ENCODE measurements at places on chromosomes 7 and 10.

GRCh38 chr10:124576526-124577420 is 115.2 kb downstream of the LHPP start:
- no peak for DNase-seq

GRCh38 chr7:75559355-75559975 is 67.3 kb downstream of the SPDYE5 start:
- DNase-seq = no peak

- no peak for DNase-seq
Observed at GRCh38 chr10:124059551-124059950, 33.8 kb downstream of the CHST15 start.

GRCh38 chr7:3927446-3928110 is 626.5 kb downstream of the SDK1 start:
- DNase-seq = no peak

DNA sequence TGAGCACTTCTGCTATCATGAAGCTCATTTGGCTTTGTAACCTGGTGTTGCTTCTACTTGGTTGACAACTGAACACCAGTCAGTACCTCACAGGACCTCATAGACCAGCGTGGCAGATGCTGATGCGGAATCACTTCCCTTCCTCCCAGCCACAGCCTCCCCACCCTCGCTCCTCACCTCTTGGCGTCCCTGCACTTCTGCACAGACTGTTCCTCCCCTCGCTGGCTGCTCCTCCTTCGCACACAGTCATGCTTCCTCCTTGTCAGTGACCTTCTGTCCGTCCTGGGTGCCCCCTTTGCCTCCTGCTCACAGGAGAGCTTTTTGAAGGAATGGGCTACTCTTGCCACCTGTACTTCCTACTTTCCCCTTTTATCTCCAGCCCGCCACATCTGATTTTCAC is 61.4 kb upstream of the CTBP2 start:
- DNase-seq = no peak

- DNase-seq = no peak
Observed at GRCh38 chr10:68167586-68168189, 58.4 kb downstream of the MYPN start.

DNA sequence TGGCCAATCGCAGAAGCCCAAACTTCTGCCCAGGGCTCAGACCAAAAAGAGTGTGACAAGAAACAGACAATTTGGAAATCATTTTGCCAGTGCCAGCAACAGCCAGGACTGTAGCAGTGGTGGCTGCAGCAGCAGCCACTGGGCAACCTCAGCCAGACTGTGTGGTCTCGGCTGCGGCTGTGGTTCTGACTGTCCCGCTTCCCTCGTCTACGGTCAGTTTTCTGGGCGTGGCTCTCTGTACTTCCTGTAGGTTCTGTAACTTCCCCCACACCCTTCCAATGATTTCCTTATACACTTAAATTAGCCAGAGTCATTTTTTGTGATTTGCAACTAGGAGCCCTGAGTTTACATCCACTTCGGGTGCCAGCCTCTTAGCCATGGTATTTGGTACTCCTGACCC is 39.9 kb downstream of the CYTH3 start:
- DNase-seq = no peak

GRCh38 chr7:12508005-12508404 is 62.5 kb upstream of the SCIN start:
- DNase-seq = no peak

DNA sequence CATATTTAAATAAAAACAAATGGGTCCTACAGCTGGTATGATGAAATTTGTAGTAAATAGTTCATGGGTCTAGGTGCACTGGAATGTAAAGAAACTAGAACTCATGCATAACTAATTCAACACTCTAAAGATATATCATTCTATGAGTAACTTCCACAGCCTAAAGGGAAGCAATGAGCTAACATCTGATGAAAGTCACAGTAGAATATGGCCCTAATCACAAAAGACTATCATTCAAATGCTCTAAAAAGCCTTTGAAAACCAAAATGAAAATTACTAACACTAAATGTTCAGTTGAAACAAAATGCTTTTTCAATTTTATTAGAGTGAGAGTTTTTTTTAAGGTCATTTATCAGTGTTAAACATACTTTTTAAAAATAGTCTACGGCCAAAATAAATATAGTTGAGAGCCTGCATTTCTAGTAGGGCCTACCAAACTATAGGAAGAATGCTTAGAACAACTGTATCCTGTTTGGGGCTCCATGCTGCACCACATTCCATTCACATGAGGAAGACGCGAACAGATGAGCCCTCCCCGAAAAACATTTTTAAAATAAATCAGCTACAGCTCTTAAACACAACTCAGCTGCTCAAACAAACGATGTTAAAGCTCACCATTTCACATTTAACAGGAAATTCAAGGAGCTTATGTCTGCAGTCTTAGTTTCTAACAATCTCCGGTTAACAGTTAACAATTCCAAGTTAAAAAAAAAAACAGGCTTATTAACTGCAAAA is 134.5 kb downstream of the NRBF2 start:
- no peak for DNase-seq

DNA sequence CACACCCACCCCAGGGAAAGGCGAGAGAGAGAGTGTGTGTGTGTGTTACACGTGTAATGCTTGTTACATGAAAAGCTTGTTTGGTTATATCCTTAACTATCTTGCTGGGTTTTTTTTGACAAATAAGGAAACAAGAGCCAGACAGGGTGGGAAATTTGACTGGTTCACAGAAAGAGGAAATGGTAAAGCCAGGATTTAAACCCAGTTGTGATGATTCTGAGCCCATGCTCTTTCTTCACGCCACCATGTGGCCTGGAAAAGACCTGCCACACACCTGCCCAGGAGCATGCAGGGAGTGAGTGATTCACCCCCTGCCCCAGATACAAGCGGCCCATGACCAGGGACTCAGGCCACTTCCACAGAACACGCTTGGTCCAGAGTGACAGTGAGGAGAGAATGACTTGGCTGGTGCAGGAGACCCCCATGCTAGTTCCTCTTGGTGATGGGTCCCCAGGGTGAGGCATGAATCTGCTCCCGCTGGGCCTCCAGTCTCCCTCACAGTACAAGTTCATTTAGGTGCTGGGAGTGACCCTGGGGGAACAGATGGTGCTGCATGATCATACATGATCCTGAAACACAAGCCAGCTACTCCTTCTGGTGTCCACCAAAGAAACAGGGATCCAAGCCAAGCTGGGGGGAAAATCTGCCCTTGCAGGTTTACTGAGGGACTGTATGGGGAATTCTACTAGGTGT is 21.0 kb upstream of the EIF5AL1 start:
- no peak for DNase-seq

DNA sequence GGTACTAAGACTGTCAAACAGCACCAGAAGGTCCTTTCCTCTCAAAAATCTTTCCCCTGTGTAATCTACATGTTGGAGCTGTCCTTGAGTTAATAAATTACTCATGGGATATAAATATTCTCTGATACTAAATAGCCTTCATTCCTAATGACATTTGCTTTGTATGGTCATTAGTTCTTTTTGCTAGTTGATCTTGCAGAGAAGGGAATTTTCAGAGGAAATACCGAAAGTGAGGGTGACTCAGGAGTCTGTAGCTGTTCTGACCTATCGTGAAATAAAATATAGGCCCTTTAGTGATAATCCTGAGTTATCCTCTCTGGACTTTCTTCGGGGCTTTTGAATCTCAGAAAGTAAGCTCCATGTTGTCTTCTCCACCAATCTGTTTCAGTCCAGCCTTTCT is 19.4 kb upstream of the CLDN12 start:
- DNase-seq = no peak

DNA sequence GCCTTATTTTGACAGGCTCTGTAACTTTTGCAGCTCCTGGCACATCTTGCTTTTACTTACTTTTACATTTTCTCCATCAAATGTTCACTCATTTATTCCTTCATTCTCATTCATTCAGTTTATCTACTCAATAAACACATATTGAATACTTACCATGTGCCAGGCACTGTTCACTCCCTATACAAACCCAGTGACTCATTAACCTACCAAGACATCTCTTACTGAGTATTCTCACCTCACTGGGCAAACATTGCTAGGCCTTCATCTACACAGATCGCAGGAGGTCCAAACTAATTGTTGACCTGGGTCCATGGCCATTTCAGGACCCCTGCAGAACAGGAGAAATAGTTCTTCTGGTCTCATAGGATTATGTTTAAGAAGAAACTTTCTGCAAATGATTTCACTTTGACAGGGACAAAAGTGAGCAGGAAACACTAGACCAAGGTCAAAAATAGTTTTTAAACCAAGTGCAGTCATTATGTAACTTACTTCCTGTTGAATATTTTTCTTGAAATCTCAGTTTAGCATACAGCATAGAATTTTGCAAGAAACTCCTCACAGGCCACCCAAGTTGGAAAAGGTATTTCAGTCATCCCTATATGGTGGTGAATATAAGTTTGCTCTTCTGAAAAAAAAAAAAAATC is 17.6 kb downstream of the SLC26A4 start:
- DNase-seq = no peak

DNA sequence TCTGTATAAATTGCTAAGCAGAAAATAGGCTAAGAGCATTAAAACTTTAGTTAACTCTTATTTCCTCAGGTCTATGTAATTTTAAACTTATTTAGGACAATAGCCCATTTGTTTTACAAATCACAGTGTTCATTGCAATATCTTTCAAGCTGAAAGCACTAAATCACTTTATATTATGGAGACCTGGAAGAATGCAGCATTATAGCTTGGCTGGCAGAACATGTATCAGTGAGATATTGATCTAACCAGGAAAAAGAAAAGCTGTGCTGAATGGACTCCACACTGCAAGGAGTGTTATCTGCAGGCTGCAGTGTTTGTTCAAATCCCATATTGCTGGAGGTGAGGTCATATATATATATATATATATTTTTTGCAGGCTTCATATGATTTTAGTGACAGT is 517.5 kb downstream of the NRG3 start:
- DNase-seq = no peak

DNA sequence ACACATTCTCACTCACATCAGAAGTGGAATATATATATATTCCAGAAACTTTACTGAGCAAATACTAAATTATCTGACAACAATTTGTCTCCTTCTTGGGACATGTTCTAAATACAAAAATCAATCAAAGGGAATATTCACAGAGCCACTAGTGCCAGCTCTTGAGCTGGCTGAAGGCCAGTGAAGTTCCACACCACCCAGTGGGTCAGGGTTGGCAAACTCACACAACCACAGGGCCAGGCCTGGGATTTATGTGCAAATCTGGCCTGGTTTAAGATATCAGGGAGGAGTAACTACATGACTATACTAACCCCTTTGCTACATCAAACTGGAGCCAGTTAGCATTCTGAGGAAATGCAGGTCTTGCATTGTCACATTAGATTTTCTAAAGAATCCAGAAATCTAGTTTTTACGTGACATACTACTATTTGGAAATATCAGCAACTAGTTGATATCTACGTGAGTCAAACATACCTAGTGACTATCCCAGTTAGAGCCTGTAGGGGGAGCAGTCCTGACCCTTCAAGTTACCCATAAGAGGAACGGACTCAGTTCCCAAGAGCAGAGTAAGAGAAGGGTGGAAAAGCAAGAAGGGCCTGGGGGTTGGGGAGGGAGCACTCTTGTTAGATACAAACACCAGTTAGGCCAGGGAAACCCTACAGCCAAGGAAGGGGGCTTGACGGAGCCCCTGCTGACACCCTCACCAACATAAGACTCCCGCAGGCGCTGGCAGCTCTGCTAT is 600.4 kb downstream of the KCNMA1 start:
- DNase-seq = no peak

GRCh38 chr10:7593063-7593462 is 73.7 kb downstream of the ITIH5 start:
- DNase-seq = no peak

GRCh38 chr10:8617792-8618191 is 563.3 kb downstream of the GATA3 start:
- DNase-seq = no peak

DNA sequence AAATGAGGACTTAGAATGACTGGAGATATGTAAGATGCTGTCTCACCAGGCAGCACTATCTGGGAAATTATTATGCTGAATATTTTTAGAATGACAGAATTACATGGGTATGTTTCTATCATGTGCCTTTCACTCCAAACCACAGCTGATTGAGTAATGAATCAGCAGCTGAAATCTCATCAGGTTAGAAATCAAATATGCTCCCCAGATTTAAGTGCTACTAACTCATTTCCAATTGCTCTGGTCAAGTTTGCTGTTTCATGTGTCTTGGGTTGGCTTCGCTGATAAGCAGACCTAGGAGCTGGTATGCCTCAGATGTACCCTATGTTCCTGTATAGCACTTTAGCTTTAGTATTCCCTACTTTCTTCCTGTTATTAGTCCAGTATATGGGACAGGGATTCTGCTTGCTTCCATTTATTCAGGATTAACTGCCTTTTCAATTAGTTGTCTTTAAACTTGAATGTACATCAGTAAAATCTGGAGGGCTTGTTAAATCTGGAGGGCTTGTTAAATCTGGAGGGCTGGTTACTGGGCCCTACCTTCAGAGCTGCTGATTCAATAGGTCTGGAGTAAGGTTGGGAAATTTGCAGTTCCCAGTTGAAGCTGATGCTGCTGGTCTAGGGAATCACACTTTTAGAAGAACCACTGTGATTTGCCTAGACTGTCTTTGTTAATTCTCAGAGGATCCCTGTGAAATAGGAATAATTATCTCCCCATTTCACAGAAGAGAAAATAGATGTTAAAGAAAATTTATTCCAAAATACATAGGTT is 172.9 kb downstream of the DKK1 start:
- no peak for DNase-seq

Measured in effector memory CD4-positive, alpha-beta T cell (primary cell).